Fibroblast of skin of scalp (primary cell): ENCODE measurements at places on chromosomes 16 and 17.

DNA sequence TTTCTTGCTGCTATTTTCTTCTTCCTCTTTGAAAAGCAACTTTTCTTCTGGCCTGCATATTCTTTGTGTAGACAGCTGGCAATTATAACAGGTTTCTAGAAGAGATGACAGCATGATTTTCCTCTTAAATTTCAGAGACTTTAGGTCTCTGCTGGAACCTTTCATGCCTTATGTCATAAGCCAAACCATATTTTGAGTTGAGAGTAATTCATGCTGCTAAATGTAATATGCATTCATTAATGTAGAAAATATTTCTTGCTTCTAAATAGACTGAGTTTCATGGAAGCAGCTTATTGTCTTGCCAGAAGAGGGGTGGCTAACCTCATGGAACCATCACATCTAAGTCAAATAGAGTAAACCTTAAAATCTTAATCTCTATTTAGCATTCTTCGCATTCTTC lies 25.9 kb upstream of the ABCA9 start:
- no peak for DNase-seq

DNA sequence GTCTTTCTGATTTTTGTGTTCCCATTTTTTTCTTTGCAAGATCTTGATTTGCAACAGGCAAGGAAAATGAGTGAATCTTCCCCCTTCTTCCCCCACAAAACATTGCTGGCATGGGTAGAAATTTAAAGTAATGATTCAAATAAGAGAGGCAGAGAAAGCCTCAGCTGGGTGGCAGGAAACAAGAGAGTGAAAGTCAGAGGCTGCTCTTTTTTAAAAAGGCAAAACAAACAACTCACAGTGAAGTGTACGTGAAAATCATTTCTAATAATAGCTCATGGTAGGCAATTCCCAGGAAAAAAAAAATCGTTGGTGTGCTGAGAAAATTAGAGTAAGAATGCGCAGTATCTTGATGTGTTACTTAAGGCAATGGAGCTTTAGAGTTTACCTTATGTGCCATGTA lies 229.5 kb downstream of the FTO start:
- no peak for DNase-seq

GRCh38 chr17:64171041-64171440 lies 41.1 kb upstream of the ERN1 start:
- no peak for DNase-seq

- no peak for DNase-seq
Measured at GRCh38 chr16:72149676-72150464, 22.1 kb downstream of the PMFBP1 start.

- DNase-seq, result no peak
Measured at GRCh38 chr17:76481071-76481655, 13.8 kb downstream of the AANAT start.

DNA sequence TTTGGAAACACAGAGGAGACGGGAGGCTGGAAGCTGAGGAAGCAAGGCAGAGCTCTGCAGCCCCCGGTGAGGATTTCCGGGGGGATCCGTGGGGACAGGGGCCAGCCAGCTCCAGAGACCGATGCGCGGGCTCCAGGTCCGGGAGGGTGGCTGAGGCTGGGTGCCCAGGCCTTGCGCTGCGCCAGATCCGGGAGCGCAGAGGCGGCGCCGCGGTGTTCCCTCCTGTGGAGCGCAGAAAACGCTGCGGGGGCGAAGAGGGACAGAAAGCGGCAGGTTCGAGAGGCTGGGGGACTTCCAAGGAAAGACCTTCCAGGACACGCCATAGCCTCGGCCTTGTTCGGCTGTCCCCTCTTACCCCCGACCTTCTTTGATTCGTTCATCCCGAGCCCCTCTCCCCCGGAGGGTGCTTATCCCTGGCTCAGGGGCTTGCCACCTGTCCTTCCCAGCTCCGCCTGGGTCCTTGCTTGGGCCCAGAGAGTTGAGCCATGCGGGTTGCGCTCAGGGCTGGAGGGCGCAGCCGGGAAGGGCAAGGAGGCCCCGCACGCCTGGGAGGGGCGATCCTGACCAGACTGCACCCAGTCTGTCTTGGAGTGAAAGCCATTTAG lies 697 bp upstream of the SHISA9 start:
- no peak for DNase-seq

DNA sequence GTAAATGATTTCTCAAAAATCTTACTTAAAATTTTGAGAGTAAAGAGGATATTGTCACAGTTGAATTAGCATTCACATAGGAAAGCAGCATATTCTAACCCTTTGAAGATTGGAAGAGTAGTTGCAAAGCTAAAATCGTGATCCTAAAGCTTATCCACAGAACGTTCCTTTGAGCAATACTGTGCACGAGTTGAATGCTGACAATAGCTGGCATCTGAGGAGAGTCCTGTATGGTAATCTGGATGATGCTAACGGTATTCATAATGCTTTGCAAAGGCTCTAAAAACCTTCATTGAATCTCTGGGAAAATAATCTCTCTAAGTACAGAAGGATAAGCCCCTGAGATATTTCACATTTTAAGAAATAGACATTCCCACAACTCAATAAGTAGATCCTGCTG lies 354.6 kb downstream of the CDH8 start:
- DNase-seq, result no peak

- DNase-seq, result no peak
Measured at GRCh38 chr16:70160821-70161220, 12.8 kb upstream of the CLEC18C start.
